ENCODE measurements at places on chromosomes 7 and 10.

GRCh38 chr7:39468261-39468660, 97.9 kb upstream of the YAE1 start:
- no peak for DNase-seq

GRCh38 chr10:31011665-31012022, 20.0 kb downstream of the ZNF438 start:
- peak; percentile 51 for DNase-seq

GRCh38 chr10:19592276-19592675, 224.0 kb upstream of the PLXDC2 start:
- peak; percentile 29 for DNase-seq

DNA sequence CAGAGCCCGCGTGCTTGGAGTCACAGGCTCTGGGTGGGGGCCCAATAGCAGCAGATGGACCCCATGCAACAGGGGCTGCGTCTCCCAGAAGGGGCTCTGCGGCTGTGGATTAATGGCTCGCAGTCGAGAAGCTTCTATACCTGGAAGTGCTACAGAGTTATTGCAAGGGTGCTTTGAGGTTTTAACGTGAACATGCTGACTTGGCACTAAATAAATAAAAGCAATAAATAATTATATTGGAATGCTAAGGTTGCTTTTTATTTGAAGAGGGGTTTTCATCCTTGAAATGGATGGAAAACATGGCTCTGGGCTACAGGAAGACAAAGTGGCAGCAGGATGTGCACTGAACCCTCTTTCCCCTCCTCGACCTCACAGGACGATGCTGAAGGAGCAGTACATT, 122.4 kb downstream of the PAXIP1 start:
- no peak for DNase-seq

GRCh38 chr7:30862995-30863705, 48.5 kb upstream of the AQP1 start:
- no peak for DNase-seq

- peak; percentile 21 for DNase-seq
Observed at GRCh38 chr7:32496052-32496813, 944 bp downstream of the AVL9 start.

- peak; percentile 63 for DNase-seq
Observed at GRCh38 chr10:75466886-75467285, 35.5 kb downstream of the LRMDA start.

GRCh38 chr10:121831777-121832176, 96.1 kb downstream of the ATE1 start:
- DNase-seq, result no peak

GRCh38 chr10:110842326-110842904, 29.3 kb upstream of the PDCD4 start:
- DNase-seq, result no peak

- DNase-seq, result peak; percentile 40
Observed at GRCh38 chr10:3071405-3072198, 4.3 kb downstream of the PFKP start.

GRCh38 chr10:100100651-100101184, 19.0 kb upstream of the CPN1 start:
- DNase-seq, result peak; percentile 58

DNA sequence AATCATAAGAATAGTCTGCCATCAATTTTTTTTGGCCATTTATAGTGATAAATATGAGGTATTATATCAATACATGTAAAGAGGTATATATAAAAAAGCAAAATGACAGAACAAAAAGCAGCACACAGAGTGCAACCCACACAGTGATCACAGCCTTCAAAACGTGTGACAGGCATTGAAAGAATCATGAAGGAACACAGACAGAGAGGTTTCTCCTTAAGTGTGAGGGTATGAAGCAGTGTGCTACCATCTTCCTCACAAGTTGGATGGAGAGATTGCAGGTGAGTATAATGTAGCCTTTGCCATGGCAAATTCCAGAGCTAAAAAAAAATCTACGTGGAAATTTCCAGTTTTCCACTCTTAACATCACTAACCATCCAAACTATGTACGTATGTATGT, 19.6 kb upstream of the EPC1 start:
- no peak for DNase-seq

- peak; percentile 73 for DNase-seq
Observed at GRCh38 chr7:32921896-32922295, 30.3 kb upstream of the KBTBD2 start.

GRCh38 chr7:75977743-75978142, 16.7 kb downstream of the TMEM120A start:
- DNase-seq, result peak; percentile 48

- DNase-seq, result peak; percentile 76
Observed at GRCh38 chr7:123580406-123581161, 21.0 kb upstream of the ASB15 start.

- no peak for DNase-seq
Observed at GRCh38 chr7:74119831-74120230, 36.2 kb downstream of the LIMK1 start.

- DNase-seq, result peak; percentile 70
Observed at GRCh38 chr7:137771679-137772078, 75.1 kb downstream of the DGKI start.

GRCh38 chr7:68411742-68412141, 1186.5 kb upstream of the AUTS2 start:
- DNase-seq, result no peak

GRCh38 chr7:11216276-11216675, 242.6 kb downstream of the PHF14 start:
- DNase-seq, result no peak

GRCh38 chr7:123417580-123417979, 116.8 kb downstream of the IQUB start:
- no peak for DNase-seq

- no peak for DNase-seq
Observed at GRCh38 chr7:150330211-150330885, 7.0 kb upstream of the ACTR3C start.

DNA sequence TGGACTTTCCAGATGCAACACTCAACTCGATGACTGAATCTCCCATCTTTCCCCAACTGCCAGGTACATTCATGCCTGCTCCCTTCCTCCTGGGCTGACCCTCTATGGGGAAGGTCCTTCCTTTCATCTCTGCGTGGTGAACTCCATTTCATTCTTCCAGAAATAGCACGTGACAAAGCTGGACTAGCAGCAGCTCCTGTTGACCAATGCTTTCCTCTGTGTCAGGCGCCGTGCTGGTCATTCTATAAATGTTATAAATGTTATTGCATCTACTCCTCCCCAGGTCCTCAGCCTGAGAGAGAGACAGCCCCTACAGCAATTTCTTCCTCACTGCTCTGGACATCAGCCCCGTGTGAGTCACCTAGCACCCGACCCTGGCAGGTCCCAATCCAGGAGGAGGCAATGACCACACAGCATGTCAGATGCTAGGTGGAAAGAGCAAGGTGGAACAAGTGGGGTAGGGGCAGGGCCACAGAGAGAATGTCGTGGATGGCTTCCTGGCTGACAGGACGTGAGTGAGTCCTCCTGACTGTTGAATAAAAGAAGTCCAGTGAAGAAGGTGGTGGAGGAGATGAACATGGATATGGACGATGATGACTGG, 178.1 kb downstream of the ADAM12 start:
- no peak for DNase-seq

DNA sequence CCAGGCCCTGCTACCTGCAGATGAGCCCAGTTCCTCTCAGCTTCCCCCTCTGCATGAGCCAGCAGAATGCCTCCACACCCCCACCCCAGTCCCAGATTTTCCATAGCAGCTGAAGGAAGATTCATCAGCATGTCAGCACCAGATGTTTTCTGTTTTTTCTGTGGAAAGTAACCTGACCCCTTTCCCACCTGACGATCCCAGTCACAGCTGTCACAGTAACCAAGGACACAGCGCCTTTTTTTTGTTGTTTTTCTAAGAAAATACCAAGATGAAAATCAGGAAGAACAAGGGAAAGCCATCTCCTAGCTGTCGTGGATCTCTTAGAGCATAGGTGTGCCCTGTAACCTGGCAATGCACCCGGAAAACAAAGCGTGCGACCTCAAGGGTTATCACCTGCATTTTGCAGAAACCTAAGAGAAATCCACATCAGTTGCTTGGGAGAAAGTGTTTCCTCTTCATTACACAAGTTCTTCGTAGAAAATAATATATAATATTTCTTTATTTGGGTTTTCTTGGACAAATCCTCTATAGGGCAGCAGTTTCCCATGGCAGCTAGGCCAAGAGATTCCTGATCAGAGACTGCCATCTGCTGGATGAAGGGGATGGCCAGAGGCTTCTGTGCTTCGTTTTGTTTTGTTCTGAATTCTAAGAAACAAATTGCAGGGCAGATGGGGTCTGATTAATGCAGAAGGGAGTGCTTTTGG, 401.9 kb downstream of the TNS3 start:
- DNase-seq, result peak; percentile 78

- DNase-seq, result peak; percentile 53
Observed at GRCh38 chr7:98133621-98134303, 27.1 kb downstream of the LMTK2 start.

DNA sequence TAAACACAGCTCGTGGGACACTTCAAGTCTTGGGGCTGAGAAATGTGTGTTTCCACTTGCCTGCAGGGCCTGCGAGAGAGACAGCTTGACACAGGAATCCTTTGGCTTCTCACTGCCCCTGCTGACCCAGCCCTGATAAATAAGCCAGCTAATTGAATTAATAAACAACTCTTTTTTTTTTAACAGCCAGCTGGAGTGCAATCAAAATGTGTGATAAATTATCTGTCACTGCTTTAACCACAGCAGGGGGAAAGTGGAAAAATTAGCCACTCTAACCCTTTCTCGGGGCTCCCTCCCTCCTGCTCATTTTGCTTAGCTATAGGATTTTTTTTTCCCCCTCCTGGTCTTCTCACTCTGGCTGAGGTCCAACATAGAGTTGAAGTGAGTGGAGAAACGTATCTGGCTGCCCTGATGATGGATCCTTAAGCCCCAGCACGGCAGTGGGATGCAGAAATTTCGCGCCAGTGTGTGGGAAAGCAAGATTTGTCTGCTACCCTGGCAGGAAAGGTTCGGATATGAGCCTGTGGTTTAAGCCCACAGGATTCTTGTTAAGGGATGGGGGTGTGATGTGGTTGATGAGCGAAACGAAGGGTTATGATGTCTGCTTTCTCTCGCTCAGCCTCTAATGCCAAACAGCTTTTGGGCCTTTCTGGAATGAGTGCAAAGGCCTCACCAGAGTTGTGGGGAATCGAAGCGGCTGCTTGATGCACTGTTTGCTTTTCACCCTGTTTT, 173.8 kb downstream of the TRIL start:
- DNase-seq, result peak; percentile 27

DNA sequence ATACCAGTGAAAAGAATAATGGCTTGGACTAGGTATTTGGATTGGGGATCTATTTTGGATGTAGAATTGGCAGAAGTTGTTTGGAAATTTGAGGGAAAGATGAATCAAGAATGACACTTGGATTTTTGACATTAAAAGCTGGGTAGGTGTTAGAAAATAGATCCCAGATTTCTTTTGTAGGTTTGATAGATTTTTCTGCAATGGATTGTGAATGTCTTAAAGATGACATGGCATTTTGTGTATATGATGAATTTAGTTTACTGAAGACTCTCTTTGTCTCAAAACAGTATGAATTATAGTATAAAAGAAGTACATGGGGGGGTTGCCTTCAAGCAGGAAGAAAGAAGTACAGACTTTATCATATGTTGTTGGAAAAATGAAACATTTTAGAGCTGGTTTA, 75.8 kb downstream of the MPLKIP start:
- DNase-seq, result no peak

DNA sequence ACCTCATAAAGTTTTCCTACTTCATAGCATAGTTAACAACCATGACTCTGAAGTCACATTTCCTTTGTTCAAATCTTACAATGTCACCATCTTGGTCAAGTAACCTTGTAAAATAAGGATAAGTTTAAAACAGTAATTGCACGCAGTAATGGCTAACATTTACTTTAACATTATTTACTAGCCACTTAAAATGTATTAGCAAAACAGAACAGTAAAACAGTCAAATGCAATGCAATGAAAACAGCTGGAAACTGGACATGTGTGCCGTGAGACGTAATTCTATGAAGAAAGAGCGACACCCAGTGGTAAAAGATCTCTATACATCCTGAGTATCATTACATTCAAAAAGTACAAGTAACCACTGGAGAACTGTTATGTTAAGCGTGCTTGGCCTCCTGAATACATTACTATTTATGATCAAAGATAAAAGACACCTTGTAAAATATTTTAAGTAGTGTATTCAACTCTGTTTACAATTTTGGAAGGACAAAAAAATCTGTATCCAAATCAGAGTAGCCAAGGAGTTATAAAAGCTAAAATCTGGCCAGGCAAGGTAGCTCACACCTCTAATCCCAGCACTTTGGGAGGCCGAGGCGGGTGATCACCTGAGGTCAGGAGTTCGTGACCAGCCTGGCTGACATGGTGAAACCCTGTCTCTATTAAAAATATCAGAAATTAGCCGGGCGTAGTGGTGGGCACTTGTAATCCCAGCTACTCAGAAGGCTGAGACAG, 27.2 kb downstream of the ATE1 start:
- DNase-seq, result peak; percentile 82

GRCh38 chr7:26777385-26777784, 87.0 kb downstream of the SKAP2 start:
- DNase-seq, result no peak

DNA sequence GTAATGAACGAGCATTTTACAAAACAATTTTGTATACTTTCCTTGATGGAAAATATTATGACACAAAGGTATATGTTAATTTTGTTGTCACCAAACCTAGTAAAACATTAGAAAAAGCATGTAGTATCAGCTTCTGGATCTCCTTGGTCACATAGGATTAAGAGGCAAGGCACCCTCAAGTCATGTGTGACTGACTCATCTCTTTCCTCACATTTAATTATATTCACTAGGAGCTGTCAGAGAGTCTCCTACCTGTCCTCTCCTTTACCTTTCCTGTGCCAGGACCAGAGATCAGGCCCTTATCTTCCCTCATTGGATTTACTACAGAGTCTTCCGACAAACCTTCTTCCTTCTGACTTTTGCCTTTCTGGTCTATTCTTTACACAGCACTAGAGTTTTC, 111.3 kb upstream of the RPA3 start:
- DNase-seq, result no peak

- peak; percentile 60 for DNase-seq
Observed at GRCh38 chr10:96967847-96968246, 135.7 kb downstream of the LCOR start.

Measured in cardiac fibroblast (primary cell).